Hematopoietic multipotent progenitor cell treated with erythropoietin and hydrocortisone succinate and interleukin-3 and kit ligand, for 4 days (in vitro differentiated cells): ENCODE measurements at places on chromosomes 5 and 9.

DNA sequence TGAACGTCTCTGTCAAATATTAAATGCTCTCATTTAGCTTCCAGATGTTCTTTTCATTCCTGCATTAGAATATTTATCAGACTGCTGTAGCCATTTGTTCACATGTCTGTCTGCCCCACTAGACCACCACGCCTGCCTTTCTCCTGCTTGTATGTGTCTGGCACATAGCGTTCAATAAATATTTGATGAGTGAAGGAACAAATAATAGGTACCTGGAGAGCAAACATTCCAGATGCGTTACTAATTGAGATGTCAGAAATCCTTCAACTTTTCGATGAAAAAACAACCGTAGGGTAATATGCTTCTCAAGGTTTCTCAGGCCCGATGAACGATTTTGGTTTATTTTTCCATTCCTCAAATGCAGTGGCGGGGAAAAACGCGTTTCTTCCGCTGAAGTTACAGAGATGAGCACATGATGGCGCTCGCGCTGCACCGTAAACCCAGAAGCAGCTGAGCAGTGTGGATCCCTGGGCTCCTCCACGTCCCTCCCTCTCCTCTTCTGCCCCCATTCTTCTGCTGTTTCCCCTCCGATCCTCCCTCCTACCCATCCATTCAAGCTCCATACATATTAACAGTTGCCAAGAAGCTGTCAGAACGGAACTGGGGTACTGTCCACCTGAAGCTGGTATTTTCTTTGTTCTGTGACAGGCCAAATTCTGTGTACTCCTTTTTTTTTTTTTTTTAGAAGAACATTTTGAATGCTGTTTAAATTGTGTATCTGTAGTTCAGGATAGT lies 245.4 kb downstream of the MPDZ start:
- peak; percentile 72 for DNase-seq

- DNase-seq = no peak
Observed at GRCh38 chr5:179297486-179298180, 47.6 kb downstream of the ADAMTS2 start.

GRCh38 chr5:149235841-149236240 lies 35.8 kb upstream of the AFAP1L1 start:
- DNase-seq = no peak

DNA sequence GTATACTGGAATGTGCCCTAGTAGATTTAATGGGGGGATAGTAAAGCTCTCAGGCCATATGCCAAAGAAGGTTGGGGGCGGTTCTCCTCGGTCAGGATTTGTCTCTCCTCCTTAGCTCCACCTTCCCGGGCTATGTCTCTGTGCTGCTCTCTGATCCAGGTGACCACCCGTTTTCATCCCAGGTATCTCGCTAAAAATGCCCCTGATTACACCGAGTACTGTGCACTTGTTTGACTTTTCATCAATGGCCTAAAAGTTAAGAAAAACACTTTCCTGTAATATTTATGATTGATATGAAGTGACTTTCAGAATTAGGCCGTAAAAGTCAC lies 724 bp downstream of the NDUFS6 start:
- peak; percentile 64 for DNase-seq

GRCh38 chr5:16570121-16570815 lies 46.5 kb downstream of the RETREG1 start:
- no peak for DNase-seq

DNA sequence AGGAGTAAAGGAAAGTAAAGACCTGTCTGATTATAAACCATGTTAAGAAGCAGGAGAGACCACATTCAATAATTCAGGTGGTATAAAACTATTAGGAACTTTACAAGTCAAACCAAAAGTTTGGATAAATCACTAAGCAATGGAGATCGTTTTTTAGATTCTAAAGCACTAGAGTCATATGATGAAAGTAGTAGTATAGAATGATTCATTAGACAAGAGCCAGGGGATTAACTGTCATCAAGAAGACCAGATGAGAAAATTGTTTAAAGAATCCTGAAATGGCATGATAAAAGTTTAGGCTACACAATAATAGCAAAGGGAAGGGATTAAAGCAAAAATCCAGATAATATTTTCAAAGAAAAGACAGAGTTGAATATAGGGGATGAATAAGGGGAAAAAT lies 12.9 kb upstream of the CARNMT1 start:
- no peak for DNase-seq

DNA sequence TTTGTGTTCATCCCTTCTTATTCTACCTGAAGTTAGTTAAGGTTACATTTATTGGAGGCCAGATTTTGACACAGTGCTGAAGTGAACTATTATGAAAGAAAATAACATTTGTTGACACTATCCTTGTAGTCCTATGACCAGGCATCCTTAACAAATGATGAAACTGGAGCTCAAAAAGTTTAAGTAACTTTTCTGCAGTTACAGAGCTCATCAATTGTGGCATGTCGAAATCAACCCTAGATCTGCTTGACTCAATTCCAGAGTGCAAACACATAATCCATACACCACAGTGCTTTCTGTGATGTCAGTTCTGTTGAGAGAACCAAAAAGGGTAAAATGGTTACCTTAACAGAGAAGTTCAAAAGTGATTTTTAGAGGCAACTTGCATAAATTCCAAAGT lies 28.6 kb downstream of the KCNN2 start:
- no peak for DNase-seq

DNA sequence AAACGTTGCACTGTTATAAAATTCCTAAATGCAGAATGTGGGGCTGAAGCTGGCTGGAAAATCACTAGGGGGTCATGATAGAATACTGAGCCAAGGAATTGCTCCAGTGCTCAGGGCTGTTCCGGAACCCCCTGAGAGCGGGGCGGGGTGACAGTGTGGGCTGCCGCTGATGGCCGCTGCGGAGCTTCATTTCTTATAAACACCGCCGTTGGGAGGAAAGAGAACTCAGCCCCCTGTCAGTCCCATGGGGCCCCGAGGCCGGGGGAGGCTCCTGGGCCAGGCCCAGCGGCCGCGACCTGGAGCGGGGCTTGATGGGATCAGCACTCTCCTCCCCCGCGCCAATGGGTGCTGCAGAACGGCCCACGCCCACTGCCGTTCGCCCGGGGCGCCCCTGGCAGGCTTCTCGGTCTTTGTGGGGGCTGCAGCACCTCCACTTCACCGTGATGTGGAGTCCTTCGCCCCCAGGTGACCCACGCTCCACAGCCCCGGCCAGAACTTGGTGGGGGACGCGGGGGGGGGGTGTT lies 5.2 kb upstream of the IRF1 start:
- peak; percentile 94 for DNase-seq

- DNase-seq = no peak
Observed at GRCh38 chr5:177483994-177484901, 10.8 kb upstream of the DBN1 start.

DNA sequence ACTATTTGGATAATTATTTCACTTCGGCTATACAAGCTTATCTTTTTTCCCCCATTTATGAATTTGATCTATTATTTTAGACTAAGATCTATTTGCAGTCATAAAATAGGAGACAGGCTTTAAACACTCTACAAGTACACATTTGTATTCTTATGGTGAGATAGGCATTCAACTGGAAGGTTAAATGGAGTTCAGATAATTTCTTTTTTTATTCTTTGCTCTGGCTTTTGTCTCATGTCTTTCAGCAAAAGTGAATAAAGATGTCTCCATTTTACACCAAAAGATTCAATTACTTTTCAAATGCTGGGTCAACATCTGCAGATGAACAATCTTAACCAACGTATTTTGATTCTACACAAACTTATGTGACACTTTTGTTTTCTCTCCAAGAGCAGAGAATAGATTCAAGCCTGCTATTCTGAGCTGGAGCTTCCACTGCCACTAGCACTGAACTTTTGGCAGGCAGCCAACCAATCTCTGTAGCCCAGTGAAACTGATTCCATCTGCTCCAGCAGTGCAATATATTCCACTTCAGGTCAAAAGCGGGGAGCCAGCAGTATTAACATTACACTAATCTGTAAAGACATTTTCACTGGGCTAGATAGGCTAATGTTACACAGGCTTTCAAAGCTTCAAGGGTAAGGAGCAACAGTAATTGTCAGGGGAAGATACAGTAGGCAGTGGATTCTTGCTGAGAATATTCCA lies 452.0 kb upstream of the ZNF608 start:
- DNase-seq = peak; percentile 52

GRCh38 chr9:105696219-105696793 lies 2.0 kb downstream of the TMEM38B start:
- DNase-seq = no peak

- DNase-seq = no peak
Observed at GRCh38 chr9:128716581-128717254, 7.2 kb downstream of the ZDHHC12 start.

DNA sequence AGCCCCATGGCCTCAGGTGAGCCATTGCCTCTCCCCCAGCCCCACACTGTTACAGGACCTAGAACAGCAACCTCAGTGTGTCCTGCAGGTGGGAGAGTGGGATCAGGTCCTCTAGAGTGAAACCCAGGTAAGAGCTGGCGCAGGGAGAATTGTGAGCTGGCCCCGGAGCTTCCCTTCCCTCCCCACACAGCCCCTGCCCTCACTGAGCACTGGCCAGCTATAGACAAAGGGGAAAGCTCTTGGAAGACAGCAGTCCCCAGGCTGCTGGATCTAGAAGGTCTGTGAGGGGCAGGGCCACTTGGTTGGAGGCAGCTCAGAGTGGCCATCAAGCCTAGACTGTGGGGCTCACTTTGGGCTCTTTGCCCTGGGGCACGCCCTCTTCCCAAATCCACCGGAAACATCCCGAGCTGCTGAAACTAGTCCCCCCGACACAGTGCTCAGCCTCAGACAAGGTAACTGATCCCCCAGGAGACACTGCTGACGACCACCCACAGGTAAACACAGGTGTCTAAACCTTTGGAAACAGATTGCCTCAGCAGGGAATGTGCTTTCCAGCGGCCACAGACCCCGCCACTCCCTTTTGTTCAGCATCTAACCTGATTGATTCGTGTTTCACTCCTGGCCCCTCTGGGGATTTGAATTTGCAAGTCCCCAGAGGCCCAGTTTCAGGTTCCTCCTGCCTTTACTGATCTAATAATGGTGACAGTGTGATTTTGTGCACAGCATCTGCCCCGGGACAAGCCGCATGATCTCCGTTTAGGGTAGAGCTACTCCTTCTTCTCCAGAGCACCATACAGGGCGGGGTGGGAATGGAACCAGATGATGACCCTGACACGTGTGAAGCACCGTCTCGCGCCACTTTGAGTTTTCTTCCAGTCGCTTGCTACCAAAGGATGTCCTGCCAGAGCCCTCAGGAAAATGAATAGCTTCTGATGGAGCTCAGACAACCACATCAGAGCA lies 42.2 kb upstream of the ADAMTS2 start:
- DNase-seq = no peak
